ENCODE measurements at places on chromosomes 4 and X. TPM values are rescaled to one million over a fixed set of nuclear protein-coding genes. Genes with fewer than 3 reads are reported as not detected.

DNA sequence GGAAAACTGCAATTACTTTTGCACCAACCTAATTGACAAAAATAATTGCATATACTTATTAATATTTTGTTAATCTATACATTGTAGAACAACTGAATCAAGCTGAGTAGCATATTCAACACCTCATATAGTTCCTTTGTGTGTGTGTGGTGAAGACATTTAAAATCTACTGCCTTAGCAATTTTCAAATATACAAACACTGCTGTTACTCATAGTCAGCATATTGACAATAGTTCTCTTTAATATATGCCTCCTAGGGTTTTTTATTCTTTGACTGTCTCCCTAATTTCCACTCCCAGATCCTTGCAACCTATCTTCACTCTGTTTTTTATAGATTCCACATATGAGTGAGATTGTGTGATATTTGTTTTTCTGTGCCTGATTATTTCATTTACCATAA is 426.8 kb downstream of the PPARGC1A start:
- no peak for DNase-seq

DNA sequence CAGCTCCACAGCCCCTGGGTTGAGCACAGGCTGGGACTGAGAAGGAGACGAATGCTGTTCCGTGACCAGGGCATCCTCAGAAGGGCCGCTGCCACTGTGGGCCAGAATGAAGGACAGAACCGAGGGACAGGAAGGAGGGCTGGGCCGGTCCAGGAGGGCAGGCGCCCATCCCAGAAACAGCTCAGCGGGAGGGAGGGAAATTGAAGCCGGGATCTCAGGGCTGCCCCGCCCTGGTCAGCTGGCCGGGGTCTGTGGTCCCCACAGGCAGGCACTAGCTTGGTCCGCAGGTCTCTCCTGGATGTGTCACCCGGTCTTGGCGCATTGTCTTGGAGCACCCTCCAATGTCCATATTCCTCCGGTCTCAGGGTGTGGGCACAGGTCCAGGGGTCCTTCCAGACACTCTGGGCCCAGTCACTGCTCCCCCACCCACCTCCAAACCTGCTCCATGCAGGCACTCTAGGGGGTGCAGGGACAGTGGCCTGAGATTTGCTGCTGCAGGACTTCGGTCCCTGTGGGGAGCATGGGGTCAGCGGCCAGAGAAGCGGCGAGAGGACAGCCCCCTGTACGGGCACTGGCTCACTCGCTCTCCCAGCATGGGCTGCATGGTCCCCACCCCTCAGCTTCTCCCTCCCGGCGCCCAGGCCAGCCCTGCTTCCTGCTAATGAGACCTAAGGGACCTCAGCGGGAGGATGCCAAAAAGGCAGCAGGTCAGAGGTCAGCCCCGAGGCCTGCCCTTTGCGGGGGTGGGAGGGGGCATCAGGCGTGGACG is 23.9 kb upstream of the MXD4 start:
- DNase-seq: no peak

DNA sequence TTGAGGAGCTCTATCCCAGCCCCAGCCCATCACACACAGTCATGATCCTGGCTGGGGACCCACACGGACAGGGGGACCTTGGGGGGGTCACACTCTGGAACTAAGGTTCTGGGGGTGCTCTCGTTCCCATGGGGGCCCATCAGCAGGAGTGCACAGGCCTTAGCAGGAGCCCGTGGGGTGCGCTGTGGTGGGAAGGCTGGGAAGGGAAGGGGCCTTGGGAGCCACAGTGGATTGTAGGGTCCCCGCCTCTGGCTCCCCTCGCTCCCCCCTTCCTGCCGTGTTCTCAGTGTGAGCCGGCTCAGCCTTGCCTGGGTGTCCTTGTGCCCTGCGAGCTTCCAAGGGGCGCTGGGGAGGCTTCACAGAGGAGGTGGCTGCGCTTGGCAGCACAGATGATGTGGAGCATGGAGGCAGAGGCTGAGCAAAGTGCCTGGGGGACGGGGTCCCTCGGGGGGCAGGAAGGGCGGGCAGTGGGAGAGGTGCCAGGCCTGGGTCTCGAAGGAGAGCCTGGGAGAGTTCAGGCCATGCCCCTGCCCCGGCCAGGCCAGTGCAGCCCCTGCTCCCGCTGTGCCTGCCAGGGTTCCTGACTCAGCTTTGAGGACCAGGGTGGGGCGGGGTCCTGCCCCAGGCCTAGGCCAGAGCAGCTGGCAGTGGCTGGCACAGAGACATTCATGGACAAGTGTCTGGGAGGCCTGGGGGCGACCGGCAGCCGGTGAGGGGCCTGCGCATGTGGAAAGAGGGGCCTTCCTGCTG is 5.5 kb upstream of the HGFAC start:
- DNase-seq: no peak

TCP11X2 gene
- not detected for total RNA-seq

CENPVL1 gene
- 0.34 TPM for total RNA-seq

Data from Daoy (cell line).